ENCODE measurements at places on chromosomes 11 and 22. TPM values are rescaled to one million over a fixed set of nuclear protein-coding genes. Genes with fewer than 3 reads are reported as not detected.

DNA sequence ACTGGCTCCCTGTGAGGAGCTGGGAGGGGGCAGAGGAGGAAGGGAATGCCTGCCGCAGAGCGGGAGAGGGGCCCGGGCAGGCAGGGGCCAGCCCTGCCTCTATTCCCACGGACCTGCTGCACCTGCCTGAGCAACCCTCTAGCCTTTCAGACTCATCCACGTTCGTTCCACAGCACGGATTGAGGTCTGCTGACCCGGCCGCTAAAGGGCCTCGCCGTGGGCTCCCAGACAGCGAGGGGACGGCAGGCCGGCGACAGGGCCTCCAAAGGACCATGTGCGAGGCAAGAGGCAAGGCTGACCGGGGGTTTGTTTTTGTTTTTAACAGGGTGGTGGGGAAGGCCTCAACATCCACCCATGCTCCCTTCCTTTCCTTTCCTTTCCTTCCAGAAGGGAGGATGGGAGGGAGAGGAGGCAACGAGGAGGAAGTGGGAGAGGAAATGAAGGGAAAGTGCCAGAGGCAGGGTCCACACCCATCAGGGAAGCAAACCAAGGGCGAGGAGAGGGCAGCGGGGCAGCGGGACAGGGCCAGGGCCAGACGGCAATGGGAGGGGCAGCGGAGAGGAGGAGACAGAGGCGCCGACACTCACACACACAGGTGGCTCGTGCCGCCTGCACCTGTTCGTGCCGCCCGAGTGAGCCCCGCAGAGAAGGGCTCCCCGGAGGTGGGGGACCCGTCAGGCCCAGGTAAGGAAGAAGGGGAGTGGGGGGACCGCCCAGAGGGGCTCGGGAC is 7.5 kb downstream of the LRFN4 start:
- no peak for DNase-seq
- H3K4me3 ChIP-seq: no peak overlapping the region
- H3K27ac ChIP-seq: no peak overlapping the region

DNA sequence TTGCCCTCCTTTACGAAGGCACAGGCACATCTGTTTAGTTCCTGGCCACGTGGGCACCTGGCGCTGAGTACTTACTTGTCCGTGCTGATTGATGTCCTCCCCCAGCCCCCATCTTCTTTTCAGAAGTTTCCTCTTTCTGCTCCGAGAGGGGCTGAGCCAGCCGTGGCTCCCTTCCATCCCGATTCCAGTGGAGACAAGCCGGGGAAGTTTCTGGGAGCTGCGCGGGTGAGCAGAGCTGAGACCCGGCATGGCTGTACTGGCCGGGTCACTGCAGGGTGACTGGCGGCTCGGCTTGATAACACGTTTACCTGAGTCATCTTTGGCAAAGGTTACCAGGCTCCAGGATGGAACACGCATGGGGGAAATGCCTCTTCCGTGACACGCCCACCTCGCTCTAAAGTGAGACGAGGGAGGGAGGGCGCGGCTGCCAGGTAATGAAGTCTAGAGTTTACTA is 45.4 kb upstream of the ATXN10 start:
- no peaks in the 10 kb centered on the region for H3K36me3 ChIP-seq
- no peak overlapping the region for H3K4me3 ChIP-seq
- no peak overlapping the region for H3K27ac ChIP-seq

DNA sequence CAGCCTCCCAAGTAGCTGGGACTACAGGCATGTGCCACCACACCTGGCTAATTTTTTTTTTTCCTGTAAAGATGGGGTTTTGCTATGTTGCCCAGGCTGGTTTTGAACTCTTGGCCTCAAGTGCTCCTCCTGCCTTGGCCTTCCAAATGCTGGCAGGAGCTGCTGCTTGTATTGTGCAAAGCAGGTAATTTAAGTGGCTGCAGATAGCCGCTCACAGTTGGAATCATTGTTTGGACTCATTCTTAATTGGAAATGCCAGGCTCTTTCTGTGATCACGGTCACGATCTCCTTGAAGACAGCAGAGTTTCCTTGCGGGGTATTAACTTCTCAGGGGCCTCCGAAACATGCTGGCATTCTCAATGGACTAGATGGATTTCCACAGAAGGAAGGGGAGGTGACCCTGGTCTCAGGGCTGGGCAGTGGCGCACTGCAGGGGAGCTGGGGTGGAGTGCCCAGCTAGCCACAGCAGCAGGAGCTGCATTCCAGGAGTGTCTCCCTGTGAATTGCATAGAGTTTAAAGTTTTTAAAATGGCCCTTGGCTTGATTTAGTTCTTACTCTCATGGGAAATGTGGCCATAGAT is 136.1 kb downstream of the MORC2 start:
- DNase-seq: no peak
- H3K36me3 ChIP-seq: no peaks in the 10 kb centered on the region
- H3K27ac ChIP-seq: no peak overlapping the region

- H3K4me1 ChIP-seq: peaks cover 17% of the 10 kb centered on the region
- H3K27me3 ChIP-seq: no peaks in the 10 kb centered on the region
- peaks cover 28% of the 10 kb centered on the region for H3K36me3 ChIP-seq
- no peak for DNase-seq
- H3K4me3 ChIP-seq: no peak overlapping the region
- H3K27ac ChIP-seq: no peak overlapping the region
These were observed 102.9 kb upstream of the GAL start for GRCh38 chr11:68581439-68581838.

DNA sequence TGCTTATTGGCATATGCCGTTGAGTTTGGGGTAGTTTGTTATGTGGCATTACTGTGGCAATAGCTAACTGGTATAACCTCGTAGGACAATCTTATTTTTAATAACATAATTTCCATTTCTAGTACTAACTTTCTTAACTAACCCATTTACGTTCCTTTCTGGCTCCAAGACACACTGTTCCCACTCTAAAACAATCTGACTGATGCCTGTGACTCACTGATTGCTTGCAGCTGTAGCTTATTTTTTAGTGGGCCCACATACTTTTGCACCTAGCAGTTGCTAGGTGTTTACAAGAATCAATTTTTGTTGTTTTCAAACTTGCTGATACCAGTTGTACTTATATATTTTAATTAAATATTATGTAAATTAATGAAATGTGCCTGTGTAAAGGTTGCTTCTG is 52.2 kb downstream of the FAT3 start:
- peaks cover 4% of the 10 kb centered on the region for H3K36me3 ChIP-seq
- no peak overlapping the region for H3K27ac ChIP-seq
- no peaks in the 10 kb centered on the region for H3K4me1 ChIP-seq

KCNJ1 gene
- not detected for total RNA-seq
